ENCODE measurements at places on chromosomes 6 and 20. TPM values are rescaled to one million over a fixed set of nuclear protein-coding genes. Genes with fewer than 3 reads are reported as not detected.

MYH7B gene
- 95.8 TPM for polyA plus RNA-seq

RSPH3 gene
- 3.4 TPM for polyA plus RNA-seq

PRKN gene
- 5.4 TPM for polyA plus RNA-seq

SRMS gene
- polyA plus RNA-seq: not detected

VSTM2L gene
- 0.99 TPM for polyA plus RNA-seq

ECT2L gene
- polyA plus RNA-seq: not detected

CD24 gene
- polyA plus RNA-seq: 20.9 TPM

BPIFB4 gene
- not detected for polyA plus RNA-seq

GRCh38 chr6:144248003-144248402, 37.1 kb upstream of the UTRN start:
- no peak for DNase-seq

- DNase-seq: peak; percentile 33
Observed at GRCh38 chr6:79808921-79809320, 138.4 kb downstream of the ELOVL4 start.

DNA sequence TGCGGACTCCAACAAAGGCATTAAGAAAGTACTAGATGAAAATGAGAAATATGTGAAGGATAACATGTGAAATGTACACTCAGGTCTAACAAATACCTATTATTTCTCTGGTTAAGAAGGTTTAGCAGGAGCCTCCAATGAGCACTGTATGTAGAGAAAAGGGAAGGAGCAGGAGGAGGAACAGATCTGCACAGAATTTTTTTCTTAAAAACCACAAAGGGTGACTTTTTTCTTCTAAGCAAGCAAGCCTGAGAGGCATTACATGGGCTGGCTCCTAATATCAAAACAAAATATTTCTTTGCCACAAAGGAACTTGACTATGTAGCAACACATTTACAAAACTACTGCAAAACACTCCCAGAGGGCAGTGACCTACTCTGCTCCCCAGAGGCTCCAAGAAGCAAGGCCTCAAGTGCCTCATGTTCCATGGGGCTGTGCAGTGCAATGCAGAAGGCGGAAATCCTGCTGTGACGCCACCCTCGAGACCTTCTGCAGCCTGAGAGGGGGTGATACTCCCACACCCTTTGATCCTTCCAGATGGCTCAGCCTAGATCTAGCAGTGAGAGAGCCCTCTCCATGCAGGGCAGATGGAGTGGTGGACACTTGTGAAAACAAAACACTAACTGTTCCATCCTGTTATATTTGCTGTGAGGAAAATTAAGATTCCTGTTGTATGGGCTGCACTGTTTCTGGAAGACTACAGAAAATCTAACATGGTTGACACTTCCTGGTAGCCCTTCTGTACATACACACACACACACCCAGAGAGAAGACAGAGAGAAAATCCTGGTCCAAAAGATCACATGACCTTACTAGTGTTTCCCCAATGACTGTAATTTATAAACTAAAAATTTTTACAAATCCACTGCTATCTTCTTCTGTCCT, 36.0 kb upstream of the SMIM29 start:
- DNase-seq: no peak

- DNase-seq: no peak
Observed at GRCh38 chr6:67986694-67987232, 648.3 kb upstream of the ADGRB3 start.

DNA sequence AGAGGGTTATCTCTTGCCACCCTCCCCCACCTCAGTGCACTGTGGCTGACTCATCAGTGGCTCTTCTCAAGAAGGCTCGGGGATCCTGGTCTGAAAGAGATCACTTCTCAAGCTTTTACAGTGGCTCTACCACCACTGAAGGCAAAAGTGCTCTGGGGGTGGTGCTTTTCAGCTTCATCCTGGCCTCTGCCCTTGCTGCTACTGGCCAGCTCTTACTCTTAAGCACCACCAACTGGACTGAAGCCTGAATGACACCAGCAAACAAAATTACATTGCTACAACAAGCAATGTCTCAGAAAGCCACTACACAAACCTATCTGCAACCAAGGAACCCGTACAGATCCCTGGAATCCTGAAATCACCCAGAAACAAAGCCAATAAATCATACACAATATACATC, 402.1 kb downstream of the EPHA7 start:
- DNase-seq: no peak

GRCh38 chr6:97396880-97397279, 113.9 kb upstream of the MMS22L start:
- DNase-seq: no peak

GRCh38 chr6:28443112-28443773, at the start of gene ZSCAN23:
Gene ZSCAN23 (minus strand): TSS chr6:28443491. CDS start chr6:28436266, 7,225 bp downstream.
- peak; percentile 82 for DNase-seq

GRCh38 chr6:131600716-131601115, 27.3 kb downstream of the MED23 start:
- no peak for DNase-seq

- DNase-seq: no peak
Observed at GRCh38 chr6:97978855-97979271, 695.8 kb upstream of the MMS22L start.

GRCh38 chr6:105220186-105220585, 40.4 kb upstream of the POPDC3 start:
- no peak for DNase-seq

DNA sequence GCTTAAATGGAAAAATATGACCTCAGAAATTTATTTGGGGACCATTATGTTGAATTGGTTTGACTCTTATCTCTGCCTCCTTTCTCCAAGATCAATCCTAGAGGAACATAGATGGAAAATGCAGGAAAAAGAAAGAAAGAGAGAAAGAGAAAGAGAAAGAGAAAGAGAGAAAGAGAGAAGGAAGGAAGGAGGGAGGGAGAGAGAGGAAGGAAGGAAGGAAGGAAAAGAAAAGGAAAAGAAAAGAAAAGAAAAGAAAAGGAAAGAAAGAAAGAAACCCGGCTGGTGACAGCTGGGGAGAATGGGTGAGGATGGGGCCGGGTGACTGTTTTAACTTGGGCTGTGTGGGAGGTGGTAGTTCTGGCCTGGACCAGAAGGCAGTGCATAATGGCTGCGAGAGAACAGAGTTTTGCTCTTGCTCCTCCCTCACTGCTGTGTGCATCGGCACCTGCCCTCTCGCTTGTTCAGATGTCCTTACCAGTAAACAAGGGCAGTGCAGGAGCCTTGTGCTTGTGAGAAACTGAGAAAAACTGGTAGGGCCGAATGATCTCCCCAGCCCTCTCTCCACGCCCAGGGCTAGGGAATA, 24.7 kb downstream of the GLO1 start:
- DNase-seq: no peak

Measured in muscle of arm (tissue), 14 donors.